NCI-H1092 treated with DMSO at 0.1 percent for 48 hours (cell line): ENCODE measurements at places on chromosomes 16 and 17.

DNA sequence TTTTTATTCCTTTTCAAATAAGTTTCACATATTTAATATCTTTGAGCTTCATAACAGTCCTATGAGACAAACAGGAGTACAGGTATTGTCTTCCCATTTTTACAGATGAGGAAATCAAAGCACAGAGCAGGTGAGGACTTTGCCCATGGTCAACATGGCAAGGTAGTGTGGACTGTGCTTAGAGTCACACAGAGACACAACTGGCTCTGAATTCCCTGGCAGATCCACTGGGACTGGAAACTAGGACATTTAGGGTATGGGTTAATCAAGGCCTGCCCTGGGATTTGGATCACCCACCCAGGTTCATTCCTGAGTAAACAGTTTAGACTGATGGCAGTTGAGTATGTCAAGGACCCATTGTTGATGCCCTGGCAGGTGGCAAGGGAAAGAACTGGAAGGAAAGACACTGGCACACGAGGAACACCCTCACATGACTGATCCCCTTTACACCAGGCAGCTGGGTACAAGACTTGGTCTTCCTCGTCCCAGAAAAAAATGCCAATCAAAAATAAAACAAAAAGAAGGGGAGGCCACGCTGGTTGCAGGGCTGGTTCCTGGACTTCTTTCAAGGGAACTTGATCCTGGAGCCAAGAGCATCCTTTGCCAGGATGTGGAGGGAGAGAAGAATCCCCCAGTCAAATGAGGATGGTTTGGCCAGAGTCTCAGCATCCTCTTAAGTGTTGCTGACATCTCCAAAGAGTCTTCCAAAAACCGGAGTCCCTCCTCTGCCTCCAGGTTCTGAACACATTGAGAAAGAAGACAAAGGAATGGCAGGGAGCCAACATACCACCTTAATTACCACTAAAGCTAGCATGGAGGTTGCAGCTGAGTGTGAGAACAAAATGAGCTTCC lies 34.9 kb downstream of the CHD9 start:
- DNase-seq, result peak; percentile 75

DNA sequence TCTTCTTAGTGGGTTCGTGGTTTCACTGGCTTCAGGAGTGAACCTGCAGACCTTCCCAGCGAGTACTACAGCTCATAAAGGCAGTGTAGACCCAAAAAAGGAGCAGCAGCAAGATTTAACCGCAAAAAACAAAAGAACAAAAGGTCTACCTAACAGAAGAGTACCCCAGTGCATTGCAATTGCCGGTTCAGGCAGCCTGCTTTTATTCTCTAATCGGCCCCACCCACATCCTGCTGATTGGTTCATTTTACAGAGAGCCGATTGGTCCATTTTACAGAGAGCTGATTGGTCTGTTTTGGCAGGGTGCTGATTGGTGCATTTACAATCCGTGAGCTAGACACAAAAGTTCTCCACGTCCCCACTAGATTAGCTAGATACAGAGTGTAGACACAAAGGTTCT lies 2.0 kb upstream of the ARRB2 start:
- DNase-seq, result no peak

DNA sequence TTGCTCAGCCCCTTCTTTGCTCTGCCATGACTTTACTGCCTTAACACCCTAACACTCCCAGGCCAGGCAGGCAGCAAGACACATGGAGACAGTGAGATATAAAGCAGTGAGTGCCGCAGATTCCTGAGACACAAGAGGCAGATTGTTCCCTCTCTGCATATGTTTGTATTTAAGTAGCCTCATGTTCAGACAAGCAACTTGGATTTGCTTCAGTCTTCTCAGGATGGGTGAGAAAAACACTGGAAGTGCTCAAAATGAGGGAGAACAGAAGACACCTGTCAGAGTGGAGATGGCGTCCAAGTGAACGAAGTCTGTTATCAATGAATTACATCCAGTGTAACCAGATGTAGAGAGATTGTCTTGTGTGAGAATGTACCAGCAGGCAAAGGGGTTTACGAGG lies 86.8 kb downstream of the CES1 start:
- no peak for DNase-seq

GRCh38 chr16:4011225-4011939 lies 104.9 kb downstream of the ADCY9 start:
- DNase-seq, result no peak

- no peak for DNase-seq
Measured at GRCh38 chr17:61289408-61290385, 109.9 kb upstream of the TBX2 start.
